Thymus (tissue), 14 donors: ENCODE measurements at places on chromosomes 4 and X. TPM values are rescaled to one million over a fixed set of nuclear protein-coding genes. Genes with fewer than 3 reads are reported as not detected.
A peak's percentile ranks its signal among the peaks of the same experiment; 100 is the strongest.

DNA sequence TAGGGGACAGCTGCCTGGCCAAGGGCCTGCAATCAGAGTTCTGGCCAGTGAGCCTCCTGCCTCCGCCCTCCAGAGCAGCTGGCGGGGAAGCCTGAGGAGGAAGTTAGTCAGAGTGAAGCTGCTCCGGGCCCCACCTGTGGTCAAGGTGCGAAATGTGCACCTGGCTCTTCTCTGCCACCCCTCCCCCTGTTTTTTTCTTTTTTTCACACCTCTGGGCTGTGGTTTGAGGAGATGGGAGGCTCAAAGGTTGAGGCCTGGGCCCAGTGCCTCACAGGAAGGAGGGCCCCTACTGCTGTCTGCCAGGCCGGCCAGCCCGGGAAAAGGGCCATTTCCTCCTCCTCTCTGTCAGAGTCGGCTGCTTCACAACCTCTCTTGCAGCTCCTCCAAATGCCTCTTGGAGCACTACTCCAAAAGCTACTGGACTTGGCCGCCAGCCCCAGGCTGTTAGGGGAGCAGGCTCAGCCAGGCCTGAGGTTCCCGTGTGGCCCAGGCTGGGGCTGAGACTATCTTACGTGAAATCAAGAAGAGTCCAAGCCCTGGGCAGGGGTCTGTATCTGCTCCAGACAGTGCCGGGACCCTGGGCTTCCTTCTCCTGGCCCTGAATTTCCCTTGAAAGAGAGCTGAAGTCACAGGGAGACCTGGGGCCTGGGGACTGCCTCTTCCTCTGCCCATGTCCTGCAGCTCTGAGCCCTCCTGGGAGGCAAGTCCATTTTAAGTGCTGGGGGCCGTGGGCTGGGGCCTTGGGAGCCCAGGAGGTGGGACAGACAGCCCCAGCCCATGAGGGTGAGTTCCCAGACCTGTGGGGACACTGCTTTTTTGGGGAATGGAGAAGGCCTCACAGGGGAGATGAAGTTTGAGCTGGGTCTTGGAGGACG is 4.5 kb upstream of the CXCR3 start:
- DNase-seq, result no peak

DNA sequence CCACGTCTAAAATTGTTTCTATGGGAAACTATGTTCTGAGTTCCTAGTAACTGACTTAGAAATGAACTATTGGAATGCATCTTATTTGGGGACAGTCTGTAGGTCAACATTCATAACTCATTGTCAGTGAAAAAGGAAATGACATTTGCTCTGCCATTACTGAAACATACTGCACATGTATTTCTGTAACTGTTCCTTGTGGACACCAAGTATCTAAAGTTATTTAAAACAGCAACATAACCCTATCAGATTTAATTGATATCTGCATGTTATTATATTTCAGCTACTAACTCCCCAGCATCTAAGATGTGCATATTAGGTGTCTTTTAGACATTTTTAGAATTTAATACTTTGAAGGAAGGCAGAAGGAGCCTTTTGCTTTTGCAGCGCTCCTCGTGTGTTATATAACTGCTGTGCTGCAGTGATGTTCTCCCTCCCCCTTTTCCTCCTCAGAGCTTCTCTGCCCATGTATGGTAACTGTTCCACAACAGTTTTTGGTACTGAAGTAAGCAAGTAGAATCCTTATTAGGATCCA is 37.2 kb upstream of the TMEM131L start:
- DNase-seq, result peak; percentile 47

GRCh38 chr4:147707892-147708672 is 23.8 kb upstream of the ARHGAP10 start:
- no peak for DNase-seq

DNA sequence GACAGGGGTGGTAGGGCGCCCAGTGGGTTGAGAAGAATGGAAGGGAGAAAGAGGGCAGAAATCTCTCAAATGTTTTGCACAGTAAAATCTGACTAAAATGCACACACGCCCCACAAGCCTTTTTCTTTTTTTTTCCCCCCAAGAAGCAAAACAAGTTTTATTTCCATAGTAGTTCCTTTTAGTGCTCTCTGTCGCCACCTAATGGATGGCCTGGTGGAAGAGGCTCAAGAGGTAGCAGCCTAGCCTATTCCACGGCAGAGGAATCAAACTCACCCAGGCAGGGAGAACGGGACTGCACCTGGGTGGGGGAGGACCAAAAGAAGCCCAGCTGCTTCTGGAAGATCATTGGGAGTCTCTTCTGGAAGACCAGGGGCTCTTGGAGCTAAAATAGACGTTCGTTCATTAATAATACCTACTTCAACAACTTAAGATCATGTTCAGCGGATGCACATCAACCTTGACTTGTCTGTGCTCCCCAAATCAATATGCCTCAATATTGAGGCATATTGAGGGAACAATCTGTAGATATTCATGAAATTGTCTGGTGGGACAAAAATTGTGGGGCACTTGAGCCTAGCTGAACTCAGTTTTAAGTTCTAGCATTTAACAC is 31.6 kb upstream of the IRAK1 start:
- peak; percentile 81 for DNase-seq

DNA sequence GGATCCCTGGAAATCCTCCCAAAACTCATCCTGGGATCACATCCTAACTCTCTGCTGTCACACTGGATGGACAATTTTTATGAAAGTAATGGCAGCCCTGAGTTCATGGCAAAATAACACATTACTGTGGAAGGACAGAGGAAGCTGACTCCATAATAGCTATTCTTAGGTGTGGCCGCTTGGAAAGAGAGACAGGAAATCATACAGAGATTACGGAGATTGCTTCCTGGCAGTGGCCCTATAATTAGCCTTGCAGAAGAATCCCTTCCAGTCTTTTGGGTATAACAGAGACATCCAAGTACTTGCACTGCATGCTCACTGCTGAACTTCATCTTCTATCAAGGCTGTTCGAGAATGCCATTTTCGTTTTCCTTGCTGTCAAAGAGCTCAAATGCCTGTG is 133.1 kb upstream of the VCX start:
- no peak for DNase-seq

DNA sequence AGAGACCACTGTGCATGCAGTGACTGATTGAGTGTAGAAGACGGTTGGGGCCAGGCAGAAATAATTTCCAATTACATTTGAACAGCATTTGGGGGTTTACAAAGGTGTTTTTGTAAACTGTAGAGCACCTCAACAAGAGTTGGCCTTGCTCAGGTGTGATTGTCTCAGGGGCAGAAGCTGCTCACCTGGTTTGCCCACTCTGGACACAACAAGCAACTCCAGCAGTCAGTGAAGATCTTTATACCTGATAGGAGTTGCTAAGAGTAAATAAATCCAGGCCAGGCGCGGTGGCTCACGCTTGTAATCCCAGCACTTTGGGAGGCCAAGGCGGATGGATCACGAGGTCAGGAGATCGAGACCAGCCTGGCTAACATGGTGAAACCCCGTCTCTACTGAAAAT is 221.3 kb downstream of the RAB28 start:
- no peak for DNase-seq

DNA sequence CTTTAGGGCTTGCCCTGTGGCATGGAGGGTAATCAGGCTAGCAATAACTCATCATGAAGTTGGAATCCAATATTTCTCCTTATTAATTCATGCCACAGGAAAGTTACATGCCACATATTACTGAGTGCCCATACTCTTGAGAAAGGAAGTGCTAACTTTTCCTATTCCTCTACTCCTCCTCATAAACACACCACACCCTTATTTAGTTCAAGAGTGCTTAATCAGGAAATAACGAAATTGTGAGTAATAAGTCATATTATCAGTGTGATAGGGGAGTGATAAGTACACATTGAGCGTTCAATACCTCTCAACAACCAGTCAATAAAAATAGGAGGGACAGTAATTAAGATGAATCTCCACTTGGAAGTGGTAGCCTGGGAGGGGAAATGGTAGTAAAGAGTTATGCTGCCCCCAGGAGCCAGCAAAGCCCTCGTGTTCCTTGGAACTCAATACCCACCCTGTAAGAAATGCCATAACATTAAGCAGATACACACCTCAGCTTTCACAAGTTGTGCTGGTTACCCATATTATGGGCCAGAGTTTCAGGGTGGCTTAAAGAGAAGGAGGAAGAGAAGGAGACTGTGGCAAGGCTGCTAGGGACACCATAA is 410.0 kb upstream of the NR3C2 start:
- no peak for DNase-seq

DNA sequence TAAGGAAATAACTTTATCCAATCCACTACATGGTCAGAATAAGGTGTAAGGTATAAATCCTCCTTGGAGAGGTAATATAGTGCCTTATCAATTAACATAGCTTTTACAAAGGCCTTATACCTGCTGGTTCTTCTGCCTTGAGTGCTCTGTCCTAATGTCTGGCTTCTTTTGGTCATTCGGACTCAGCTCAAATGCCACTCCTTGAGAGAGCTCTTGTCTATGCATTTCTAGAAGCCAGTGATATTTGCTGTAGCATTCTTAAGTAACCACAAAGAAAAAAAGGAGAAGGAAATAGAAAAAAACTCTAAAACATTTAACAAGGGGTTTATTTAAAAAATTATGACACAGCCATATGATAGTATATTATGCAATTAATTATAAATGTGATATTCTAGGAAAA is 444.8 kb upstream of the SLIT2 start:
- DNase-seq, result no peak

GRCh38 chr4:6840062-6840976 is 57.8 kb downstream of the KIAA0232 start:
- no peak for DNase-seq

- no peak for DNase-seq
Observed at GRCh38 chr4:138689593-138689992, 326.0 kb upstream of the NOCT start.

GRCh38 chr4:143626134-143626911 is 74.2 kb downstream of the FREM3 start:
- DNase-seq, result no peak

DNA sequence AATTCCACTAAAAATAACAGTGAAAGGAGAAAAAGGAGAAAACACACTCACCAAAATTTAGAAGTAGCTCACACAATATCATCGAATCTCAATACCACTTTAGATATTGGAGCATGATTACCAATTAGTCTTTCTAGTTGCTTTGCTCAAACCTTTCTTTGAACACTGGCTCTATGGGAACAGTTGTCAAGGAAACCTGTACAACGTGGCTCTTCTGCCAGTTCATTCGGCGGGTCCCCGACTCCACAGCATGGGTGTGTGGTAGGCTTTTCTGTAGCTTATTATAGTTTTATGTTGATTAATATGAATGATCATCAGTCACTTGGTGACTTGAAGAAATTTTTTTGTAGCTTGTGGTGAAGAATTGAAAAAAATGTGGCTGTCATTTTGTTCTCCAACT is 50.2 kb upstream of the TMEM150C start:
- no peak for DNase-seq

GRCh38 chr4:72112514-72113156 is 80.8 kb downstream of the NPFFR2 start:
- DNase-seq, result no peak

DNA sequence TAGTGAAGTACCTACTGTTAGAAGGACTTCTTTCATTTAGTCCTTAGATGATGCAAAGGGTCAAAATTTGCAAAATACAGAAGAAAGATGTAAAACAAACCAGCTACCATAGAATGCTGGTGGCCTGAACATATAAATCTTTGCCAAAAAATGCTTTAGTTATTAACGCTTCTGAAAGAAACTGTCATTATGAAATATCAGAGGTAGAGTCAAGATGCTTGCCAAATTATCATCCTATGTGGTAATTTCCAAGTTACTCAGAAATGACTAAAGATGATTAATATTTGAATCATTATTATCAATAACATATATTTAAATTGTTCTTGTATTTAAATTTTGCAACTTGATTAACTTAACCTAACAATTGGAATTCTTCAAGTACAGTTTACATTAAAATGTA is 588.4 kb upstream of the FAM241A start:
- no peak for DNase-seq

DNA sequence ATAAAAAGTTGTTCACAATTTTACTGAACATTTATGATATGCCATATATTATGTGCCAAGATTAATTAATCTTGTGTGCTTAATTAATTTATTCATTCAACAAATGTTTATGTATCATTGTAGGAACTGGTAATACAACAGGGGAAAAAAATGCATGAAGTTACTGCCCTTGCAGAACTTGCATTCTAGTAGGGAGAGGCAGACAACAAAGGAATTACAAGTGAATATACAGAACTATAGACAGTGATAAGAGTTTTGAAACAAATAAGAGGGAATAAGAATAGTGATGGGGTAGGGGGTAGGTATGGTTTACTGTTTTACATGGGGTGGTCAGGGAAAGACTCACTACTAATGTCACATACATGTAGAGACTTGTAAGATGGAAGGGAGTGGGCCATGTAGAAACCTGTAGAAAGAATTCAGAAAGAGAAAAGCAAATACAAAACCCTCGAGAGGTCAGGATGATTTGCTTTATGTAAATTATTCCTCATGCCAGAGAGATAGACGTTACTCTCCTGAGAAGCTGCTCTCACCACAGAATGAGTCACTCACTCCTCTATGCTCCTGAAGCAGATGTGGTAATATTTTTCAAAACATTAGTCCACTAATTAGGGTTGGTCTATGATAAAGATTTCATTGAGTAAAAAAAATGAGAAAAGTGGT is 855.0 kb upstream of the GRID2 start:
- no peak for DNase-seq

DNA sequence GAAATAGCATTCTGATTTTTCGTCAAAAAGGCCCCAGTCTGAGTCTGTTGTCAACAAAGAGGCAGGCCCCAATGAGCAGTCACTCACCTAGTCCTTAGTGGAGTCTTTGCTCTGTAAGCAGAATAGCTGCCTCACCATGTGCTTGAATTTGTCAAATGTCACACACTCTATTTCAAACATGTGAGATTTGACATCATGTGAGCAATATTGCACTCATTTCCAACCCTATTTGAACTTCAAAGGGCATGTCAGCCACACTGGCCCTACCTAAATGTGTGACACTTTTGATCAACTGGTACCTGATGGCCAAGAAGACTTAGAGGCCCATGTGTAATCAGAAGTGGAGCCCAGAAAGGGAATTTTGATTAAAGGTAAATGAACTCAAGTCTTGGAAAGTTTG is 59.4 kb upstream of the PLAC1 start:
- no peak for DNase-seq

- no peak for DNase-seq
Observed at GRCh38 chrX:139882299-139882698, 50.6 kb downstream of the ATP11C start.

GRCh38 chr4:165464376-165464775 is 85.6 kb downstream of the CPE start:
- no peak for DNase-seq

DNA sequence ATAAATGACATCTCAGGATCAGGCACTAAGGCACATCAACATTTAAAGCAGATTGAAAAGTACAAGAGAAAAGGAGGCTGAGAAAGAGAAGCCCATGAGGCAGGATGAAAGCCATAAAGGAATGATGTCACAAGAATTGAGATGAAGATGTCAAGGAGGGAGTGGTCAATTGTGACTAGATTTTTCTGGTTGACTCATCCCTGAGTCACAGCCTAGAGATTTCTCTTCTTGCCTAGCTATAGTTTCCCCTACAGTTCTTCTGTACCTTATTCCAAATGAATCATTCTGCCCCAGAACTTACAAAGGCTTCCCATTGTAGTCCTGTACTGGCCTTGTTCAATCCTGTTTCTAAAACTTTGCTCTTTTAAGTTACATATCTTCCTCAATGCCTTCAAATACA is 3.4 kb upstream of the USP53 start:
- no peak for DNase-seq

GRCh38 chrX:109872021-109872732 is 130.7 kb upstream of the TMEM164 start:
- no peak for DNase-seq

The SPP1 gene
- total RNA-seq, result 44.2 TPM

The ADH7 gene
- total RNA-seq, result not detected

The HS3ST1 gene
- 1.5 TPM for total RNA-seq

The ZIC3 gene
- not detected for total RNA-seq
